ENCODE measurements at places on chromosomes 2 and 18. TPM values are rescaled to one million over a fixed set of nuclear protein-coding genes. Genes with fewer than 3 reads are reported as not detected.

GRCh38 chr2:54658564-54659071 is 64.8 kb upstream of the EML6 start:
- DNase-seq: no peak

GRCh38 chr2:20456116-20456571 is 9.3 kb downstream of the RHOB start:
- DNase-seq: no peak

DNA sequence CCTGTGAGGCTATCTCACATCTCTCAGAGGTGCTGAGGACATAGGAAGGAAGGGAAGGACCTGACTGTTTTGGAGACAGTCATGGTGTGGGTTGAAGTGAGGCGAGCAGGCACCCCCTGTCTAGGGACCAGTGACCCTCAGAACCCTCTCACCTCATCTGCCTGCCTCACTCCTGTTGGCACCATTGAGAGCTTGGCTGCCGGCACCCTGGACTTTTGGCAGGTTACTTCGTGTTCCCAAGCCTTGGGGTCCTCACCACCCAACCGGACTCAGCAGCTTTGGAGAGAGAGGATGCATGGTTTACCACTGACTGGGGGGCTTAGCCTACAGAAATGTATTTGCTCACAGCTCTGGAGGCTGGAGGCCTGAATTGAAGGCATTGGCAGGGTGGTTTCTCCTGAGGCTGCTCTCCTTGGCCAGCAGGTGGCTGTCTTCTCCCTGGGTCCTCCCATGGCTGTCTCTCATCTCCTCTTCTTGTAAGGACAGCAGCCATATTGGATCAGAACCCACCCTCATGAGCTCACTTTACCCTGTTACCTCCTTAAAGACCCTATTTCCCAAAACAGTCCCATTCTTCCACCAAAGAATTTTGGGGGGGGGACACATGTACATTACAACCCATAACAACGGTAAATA is 142.0 kb downstream of the TSN start:
- no peak for DNase-seq

DNA sequence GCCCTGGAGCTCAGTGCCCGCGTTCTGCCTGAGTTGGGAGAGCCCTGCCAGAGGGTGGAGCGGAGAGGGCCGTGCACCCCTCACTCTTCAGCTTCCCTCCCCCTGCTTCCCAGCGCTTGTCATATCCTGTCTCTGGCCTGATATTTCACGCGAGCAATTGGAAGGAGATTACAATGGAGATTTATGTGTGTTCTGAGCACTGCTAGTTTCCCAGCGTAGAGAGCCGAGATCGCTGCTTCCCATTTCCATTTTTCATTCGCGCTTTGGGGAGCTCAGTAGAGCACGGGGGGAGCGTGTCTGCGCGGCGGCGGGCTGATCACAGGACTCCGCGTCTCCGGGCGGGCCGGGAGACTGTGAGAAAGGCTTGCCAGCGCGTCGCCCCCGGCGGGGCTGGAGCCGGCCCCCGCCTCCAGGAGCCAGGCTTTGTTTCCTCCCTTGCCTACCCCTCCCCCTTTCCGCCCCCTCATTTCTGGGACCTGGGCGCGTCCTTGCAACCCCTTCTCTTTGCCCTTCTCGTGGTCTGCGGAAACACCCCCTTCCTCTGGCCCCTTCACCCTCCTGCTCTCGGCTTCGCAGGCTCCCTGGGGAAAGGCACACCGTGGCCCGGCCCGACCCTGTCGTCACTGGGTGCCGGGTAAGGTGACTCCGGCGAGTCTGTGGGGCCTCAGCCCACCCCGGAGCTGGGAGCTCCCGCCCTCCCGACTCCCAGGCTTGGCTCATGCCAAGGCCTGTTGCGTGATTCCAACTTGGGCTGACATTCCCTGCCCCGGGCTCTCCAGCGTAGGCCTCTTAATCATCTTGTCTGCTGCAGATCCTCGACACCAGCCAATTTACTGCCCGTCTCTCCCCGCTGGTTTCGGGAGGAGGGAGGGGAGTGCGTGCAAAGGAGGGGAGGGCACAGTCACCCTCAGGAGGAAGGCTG is 5.8 kb downstream of the DLX2 start:
- DNase-seq: no peak

- no peak for DNase-seq
Measured at GRCh38 chr2:160376576-160376975, 117.0 kb downstream of the RBMS1 start.

- no peak for DNase-seq
Measured at GRCh38 chr2:32136097-32136496, 29.6 kb upstream of the SLC30A6 start.

- DNase-seq: no peak
Measured at GRCh38 chr18:23205980-23206379, 70.7 kb downstream of the CABLES1 start.

DNA sequence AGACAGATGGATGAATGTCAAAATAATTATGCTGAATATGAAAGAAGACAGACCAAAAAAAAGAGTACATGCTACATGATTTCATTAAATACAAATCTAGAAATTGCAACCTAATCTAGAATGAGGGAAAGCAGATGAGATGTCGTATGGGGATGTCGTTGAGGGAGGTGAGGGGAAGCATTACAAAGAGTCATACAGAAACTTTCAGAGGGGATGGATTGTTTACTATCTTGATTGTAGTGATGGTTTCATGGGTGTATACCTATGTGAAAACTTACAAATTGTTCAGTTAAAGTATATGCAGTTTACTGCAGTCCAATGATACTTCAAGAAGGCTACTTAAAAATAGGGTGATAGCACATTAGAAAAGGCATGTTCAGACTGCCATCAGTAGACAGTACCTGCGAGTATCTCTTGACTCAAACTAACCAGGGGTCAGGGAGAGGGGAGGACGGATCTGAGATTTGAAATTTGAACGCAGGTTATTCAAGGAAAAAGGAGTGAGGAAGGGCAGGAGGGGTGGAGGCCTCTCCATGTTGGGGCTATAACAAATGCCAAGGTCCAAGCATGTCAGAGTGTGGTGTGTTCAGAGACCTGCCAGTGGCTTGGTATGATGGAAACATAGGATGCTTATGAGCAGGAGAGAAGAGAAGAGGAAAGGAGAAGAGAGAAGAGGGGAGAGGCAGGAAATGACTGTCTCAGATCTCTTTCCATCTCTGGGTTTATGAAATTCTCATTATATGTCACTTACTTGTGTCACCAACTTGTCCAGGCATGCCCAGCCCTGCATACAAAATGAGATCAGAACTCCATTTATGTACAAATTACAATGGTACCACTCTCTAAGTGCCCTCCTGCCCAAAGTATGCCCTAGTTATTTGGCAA is 257.3 kb upstream of the CXCR4 start:
- no peak for DNase-seq

DNA sequence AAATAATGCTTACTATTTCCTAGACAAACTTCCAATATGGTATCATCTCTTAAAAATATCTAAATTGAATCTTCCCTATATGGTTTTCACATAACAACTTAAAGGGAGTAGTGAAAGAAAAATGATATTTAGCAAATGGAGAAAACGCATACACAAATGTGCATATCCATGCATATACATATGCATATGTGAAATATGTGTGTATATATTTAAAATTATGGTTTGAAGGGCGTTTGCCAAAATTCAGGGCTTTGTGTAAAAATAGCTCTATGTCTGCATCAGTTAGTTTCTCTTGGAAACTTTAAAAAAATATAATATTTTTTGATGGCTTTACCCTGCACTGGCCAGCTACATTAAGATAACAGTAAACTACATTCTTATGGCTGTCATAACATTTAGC is 986.7 kb downstream of the BCL11A start:
- DNase-seq: no peak

Gene ELAC1
- total RNA-seq: 4.3 TPM

- no peak for DNase-seq
Measured at GRCh38 chr2:96505231-96505889, at the start of gene NEURL3. Gene NEURL3 (minus strand): TSS chr2:96505357. CDS start chr2:96505286, 71 bp downstream.

Gene KLHL29
- total RNA-seq: 3.3 TPM

DNA sequence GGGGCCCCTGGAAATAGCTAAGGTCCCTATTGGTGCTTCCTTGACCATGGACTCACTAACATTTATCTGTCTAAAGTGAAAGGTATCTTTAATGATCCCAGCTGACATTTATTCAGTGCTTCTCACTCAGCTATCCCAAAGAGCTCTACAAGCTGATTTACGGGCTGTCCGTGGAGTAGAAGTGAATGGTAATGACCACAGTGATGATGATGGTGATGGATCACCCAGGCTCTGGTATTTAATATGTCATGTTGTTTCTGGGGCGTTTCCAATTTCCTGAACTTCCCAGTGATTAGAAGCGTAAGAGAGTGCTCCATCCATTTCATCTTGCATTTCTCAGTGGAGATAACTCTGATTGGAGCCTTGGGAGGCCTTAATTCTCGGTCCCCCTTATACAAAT is 304.3 kb downstream of the HRH4 start:
- DNase-seq: no peak

- no peak for DNase-seq
Measured at GRCh38 chr2:224347176-224348051, 54.5 kb downstream of the FAM124B start.

DNA sequence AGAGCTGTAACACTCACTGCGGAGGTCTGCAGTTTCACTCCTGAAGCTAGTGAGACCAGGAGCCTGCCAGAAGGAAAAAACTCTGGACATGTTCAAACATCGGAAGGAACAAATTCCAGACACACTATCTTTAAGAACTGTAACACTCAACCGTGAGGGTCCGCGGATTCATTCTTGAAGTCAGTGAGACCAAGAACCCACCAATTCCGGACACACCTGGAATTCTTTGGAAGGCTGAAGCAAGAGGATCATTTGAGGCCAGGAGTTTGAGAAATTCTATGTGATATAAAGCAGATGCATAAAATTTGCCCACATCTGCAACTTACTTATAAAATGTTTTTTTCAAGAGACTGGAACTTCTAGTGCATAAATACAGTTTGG is 43.5 kb upstream of the ITSN2 start:
- no peak for DNase-seq
